ENCODE measurements at places on chromosomes 11 and 22.

- peak; percentile 50 for DNase-seq
These were observed 61.0 kb downstream of the TNRC6B start for GRCh38 chr22:40238425-40239344.

DNA sequence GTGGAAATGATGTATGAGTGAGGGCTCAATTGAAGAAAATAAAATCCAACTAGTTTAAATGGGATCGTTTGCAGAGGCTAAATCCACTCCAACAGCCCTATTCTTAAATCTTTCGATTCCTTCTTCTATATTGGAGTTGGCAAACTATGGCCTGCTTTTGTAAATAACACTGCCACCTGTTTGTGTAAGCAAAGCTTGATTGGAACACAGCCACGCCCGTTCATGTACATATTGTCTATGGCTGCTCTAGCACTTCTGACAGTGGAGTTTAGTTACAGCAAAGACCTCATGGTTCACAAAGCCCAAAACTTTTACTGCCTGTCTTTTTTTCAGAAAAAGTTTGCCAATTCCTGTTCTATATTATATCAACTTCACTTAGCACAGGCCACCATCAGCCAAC lies 40.6 kb upstream of the RCN1 start:
- no peak for DNase-seq

GRCh38 chr22:38861927-38862326 lies 10.1 kb downstream of the CBX6 start:
- no peak for DNase-seq

DNA sequence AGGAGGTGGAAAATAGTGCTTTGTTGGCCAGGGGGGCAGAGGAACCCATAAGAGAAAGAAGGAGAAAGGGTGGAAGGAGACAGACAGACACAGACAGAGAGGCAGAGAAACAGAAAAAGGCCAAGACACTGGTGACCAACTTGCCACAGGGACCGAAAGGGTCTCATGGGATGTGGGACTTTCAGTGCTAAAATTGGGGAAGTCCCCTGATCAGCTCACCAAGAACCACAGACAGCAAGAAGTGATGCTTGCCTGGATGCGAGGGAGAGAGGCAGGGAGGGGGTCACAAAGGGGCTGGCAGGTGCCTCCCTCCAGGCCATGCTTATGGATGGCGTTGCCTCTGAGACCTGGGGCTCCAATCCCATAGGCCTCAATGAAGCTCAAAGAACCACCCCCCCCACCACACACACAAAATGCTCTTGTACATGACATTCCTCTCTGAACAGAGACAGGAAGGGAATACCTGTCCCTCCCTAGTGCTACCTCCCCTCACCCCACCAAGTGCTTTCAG lies 413.4 kb downstream of the MN1 start:
- no peak for DNase-seq

- no peak for DNase-seq
These were observed 9.2 kb upstream of the TSKU start for GRCh38 chr11:76773921-76774361.

GRCh38 chr11:108734956-108735559 lies 70.2 kb downstream of the DDX10 start:
- no peak for DNase-seq

GRCh38 chr22:27386186-27386585 lies 415.4 kb downstream of the MN1 start:
- DNase-seq: peak; percentile 78

- DNase-seq: no peak
These were observed 7.0 kb downstream of the GAL start for GRCh38 chr11:68691402-68691784.

DNA sequence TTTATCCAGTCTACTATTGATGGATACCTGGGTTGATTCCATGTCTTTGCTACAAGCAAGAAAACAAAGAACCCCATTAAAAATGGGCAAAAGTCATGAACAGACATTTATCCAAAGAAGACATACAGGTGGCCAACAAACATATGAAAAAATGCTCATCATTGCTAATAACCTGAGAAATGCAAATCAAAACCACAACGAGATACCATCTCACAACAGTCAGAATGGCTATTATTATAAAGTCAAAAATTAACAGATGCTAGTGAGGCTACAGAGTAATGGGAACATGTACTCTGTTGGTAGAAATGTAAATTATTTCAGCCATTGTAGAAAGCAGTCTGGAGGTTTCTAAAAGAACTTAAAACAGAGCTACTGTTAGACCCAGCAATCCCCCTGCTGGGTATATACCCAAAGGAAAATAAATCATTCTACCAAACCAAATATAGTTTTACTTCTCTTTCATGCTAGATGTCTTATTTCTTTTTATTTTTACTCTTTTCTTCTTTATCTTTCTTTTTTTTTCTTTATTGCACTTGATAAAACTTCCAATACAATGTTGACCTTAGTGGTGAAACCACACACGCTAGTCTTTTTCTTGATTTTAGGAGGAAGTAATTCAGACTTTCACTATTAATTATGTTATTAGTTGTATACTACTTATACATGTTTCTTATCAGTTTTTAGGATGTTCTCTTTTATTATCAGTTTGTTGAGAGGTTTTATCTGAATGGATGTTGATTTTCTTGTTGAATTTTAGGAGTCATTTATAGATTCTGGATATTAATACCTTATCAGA lies 14.3 kb downstream of the TRIM22 start:
- DNase-seq: no peak

- DNase-seq: no peak
These were observed 384.5 kb downstream of the AASDHPPT start for GRCh38 chr11:106461839-106462545.

DNA sequence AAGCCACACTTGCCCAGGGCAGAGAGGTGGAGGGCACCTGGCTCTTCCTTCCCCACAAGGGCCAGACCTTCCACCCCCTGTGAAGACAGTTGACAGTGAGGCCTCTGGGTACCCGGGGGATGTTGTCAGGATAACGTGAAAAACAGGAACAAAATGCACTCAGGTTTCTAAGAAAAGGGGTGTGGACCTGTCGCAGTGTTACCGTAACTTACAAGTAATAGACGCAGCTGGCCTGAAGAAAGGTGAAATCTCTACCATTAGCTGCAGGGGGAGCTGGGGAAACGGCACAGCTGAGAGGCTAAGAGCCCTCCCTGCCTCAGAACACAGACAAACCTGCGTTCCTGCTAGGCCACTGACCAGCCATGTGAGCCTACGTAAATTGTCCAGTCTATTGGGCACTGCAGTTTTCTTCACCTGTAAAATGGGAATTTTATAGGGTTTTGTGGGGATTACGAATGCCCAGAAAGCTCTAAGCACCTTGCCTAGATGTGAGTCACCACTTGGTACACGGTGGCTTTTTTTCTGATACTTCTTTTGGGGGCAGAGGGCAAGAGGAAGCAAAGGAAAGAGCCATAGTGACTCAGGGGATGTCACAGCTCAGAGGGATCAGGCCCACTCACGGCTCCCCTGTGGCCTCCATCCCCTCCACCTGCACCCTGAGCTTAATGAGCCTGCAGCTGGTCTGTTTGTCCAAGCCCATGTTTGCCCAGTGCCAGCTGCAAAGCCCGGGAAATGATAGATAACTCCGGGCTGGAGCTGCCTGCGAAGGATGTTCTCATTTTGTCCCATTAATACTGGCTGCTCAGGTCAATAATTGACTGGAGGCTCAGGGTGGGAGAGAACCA lies 18.4 kb upstream of the CABP7 start:
- no peak for DNase-seq

DNA sequence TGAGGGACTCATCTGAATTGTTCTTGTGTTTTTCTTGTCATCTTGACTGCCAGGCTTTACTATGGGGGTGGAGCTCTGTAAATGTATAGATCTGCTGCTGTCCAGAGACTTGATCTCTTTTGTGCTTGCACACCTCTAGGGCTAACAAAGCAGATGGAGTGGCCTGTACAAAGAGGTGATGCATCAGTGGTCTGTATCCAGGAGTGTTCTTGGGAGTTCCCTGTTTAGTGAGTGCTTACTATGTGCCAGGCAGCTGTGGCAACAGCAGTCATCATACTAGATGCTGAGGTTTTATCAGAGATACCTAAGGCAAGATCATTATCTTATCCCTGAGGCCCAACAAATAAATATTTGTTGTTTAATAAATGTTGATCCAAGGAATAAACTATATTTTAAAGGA lies 33.4 kb downstream of the STIM1 start:
- DNase-seq: no peak

DNA sequence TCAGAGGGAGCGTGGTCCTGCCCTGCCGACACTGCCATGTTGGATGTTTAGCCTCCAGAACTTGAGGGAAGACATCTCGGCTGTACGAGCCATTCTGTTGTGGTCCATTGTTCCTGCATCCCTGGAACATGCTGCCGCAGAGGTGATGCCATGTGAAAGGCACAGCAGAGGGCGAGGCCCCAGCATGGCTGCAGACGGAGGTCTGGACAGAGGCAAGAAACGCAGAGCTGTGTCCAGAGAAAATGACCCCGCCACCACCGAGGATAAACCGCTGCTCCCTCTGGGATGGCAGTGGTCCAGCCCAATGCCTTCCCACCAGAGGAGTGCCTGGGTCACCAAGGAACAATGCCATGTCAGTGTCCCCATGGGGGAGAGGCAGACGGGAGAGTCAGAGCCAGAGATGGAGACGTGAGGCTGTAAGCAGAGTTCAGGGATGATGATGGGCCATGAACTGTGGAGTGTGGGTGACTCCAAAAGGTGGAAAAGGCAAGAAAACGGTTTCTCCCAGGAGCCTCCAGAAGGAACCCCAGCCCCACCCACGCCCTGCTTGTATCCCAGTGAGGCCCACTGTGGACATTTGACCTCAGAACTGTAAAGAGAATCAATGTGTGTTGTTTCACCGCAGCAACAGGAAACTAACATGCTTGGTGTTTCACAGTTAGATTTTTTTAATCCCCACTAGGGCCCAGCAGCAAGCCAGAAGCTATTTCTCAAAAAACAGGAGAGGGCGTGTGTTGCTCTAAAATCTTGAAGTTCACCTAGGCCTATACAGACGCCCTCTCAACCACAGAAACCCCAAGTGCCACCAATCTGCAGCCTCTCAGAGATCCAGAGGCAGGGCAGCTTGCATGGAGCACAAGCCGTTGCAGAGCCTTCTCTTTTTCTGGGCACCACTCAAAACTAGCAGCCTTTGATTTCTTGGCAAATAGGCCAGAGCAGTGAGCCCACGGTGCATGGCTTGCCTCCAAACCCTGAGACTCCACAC lies 1422.9 kb downstream of the TBC1D22A start:
- no peak for DNase-seq

GRCh38 chr22:23062616-23063538 lies 7.4 kb upstream of the GNAZ start:
- DNase-seq: no peak

GRCh38 chr11:89612096-89612495 lies 98.0 kb upstream of the TRIM77 start:
- DNase-seq: no peak

- DNase-seq: no peak
These were observed 20.5 kb downstream of the LRRC55 start for GRCh38 chr11:57202281-57202680.

Measured in epithelial cell of prostate (primary cell).